Large intestine (tissue), 12 donors: ENCODE measurements at places on chromosomes 16 and 17. TPM values are rescaled to one million over a fixed set of nuclear protein-coding genes. Genes with fewer than 3 reads are reported as not detected.

DNA sequence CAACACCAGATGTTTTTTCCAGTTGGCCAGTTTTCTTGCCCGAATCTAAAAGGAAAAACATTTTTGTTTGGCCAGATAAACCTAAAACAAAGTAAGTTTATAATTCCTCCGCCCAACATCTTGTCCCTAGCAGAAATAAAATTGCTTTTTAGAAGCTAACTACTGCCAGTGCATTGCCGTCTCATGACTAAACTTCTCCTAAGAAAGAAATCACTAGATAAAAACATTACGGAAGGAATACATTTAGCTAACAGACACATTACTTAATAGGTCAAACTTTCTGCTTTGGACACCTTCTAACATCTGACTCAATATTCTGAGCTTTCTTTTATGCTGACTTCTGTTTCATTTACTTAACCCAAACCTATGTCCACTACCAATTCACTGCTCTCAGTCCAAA is 36.2 kb downstream of the FBXL20 start:
- DNase-seq: no peak

GRCh38 chr17:10114931-10115535 is 83.4 kb downstream of the GAS7 start:
- DNase-seq: peak; percentile 87

DNA sequence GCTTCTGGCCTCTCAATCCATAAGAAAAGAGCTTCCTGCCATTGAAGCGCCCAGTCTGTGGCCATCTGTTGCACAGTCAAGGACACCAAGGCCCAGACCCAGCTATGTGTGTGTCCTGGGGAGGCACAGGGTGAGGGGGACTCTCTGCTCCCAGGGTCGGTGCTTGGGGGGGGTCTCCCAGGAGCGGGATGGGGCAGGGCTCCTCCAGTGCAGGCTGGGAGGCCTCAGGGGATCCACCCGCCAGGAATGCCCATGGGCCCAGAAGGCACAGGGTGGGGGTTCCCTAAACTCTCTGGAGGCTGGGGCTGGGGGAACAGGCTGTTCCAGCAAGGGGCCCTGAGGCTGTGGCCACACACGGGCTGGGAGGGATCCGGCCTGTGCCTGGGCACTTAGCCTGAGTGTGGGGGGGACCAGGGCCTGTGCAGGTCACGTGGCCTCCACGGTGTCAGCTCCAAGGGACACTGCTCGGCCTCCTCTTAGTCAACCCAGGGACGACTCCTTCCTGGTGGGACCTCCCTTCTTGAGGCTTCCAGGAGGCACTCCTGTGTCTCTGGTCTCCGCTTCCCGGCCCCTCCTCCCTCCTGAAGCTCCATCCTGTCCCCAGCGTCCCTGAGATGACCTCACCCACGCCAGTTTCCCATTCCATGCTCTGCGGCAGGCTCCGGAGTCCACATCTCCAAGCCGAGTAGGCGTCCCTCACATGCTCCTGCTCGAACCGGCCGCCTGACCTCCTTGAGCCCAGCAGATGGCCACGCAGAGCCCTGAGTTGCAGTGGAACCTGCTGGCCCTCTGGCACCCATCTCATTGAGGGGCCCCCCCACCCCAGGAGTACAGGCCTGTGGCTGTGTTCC is 23.1 kb upstream of the BAHCC1 start:
- peak; percentile 47 for DNase-seq

Gene DOC2B
- 7.0 TPM for polyA plus RNA-seq

Gene KRTAP3-1
- polyA plus RNA-seq: not detected

Gene RGS11
- 6.6 TPM for polyA plus RNA-seq
